ENCODE measurements at places on chromosomes 12 and 14.

GRCh38 chr14:89012282-89013097 lies 188.0 kb downstream of the TTC8 start:
- DNase-seq = no peak

- DNase-seq = no peak
Observed at GRCh38 chr12:124236625-124237031, 58.3 kb upstream of the RFLNA start.

DNA sequence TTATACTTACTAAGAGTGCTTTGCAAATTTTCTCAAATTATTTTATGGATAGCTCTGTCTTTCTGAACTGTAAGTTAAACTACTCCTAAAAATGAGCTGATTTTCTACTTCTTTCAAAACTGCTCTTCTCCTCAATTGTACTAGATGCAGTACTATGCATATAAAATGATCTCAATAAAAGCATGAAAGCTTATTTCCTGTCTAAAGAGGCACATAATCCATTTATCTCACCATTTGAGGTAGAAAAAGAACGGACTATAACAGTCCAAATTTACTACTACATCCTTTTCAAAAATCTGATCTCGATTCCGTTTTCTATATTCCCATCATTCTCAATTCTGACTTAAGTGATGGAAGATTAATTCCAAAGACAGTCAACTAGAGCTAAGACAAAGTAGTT lies 14.4 kb downstream of the SLIRP start:
- DNase-seq = no peak

DNA sequence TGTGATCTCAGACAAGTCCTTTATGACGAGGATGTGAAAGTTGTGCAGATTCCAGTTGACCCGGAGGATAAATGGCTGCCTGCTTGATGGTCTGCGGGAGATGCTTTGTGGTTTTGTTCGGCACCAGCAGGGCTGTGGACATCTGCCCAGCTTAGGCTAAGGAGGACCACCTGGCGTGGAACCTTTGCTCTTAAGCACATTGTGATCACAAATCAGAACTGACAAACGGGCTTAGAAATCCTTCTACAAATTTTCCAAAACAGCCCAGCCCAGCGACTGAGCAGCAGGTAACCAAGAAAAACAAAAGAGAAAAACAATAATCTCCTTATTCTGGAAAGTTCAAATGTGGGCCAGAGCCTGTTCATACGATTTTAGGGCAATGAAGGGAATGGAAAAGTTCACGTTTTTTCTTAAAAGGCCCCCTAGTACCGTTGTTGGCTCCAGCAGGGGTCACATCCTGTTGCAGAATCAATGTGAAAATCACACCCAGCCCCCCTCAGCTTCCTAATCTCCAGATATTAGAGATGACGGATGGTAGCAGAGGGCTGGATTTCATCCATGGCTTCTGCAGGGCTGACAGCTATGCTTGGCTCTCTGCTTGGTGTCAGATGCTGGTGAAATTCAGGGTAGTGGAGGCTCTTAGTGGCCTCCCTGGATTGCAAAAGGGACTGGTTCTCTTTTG lies 81.1 kb upstream of the RFLNA start:
- DNase-seq = no peak

GRCh38 chr12:6234906-6235305 lies 34.7 kb downstream of the CD9 start:
- no peak for DNase-seq

- DNase-seq = no peak
Observed at GRCh38 chr12:72448805-72449204, 176.6 kb downstream of the TRHDE start.

- no peak for DNase-seq
Observed at GRCh38 chr14:51202914-51203665, 37.0 kb upstream of the TMX1 start.

DNA sequence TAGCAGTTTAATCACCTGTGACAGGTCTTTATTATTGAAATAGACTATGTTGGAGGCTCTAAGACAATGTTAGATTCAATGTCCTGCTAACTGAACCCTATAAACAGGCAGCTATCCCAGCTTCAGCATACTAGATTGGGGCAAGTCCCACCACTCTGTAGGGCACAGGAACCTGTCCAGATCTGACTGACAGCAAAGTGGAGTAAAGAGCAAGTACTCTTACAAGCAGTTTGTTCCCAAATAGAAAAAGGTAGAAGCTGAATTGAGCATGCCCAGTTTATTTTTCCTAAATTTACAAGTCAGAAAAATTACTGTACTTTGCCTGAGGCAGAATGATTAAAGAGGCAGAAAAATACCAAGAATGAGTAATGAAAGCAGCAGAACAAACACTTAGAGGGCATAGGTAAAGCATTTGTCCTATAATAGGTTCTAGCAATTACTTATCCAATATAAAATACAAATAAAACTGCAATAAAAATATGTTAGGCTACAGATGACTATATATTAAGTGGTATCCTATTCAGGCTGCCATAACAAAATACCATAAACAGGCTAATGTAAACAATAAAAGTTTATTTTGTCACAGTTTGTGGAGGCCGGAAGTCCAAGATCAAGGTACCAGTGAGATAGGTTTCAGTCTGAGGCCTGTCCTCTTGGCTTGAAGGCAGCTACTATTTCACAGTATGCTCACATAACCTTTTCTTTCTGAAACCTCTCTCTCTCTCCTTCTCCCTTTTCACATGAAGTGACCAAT lies 868.2 kb downstream of the C12orf50 start:
- DNase-seq = no peak
